ENCODE measurements at places on chromosomes 12 and 14.
A peak's percentile ranks its signal among the peaks of the same experiment; 100 is the strongest.

DNA sequence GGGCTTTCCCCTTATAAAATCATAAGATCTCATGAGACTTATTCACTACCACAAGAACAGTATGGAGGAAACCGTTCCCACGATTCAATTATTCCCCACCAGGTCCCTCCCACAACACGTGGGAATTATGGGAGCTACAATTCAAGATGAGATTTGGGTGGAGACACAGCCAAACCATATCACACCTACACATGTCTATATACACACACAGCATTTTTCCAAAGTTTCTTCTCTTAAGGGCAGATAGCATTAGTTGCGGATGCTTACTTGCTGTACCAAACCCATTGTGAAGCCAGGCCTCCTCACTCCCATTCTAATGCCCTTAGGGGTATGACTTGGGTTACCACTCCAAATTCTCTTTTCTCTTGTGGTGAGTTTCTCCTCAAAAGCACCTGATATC lies 104.1 kb upstream of the RAP1B start:
- DNase-seq, result no peak

- DNase-seq, result no peak
Measured at GRCh38 chr12:16027002-16027401, 115.9 kb downstream of the DERA start.

DNA sequence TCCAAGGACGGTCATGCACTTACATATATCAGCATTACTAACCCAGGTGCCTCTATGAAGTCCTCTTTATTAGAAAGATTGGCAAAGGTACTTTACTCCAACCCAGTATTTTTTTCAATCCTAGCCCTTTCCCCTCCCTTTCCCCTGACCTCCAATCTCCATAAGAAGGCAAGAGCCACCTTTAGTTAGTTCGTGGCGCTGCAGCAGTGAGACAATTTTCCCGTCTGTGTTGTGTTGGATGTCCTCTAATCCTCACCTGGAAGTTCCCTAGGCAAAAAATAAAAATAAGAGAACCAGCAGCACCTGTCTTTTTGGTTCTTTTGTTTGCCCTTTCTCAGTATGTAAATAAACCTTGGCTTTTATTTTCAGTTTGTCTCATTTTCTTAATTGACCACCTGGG lies 439.6 kb upstream of the LRFN5 start:
- DNase-seq, result no peak

- peak; percentile 63 for DNase-seq
Measured at GRCh38 chr12:57461276-57461916, 1.8 kb downstream of the GLI1 start.

GRCh38 chr14:75440733-75441477 lies 13.1 kb downstream of the JDP2 start:
- DNase-seq, result no peak

GRCh38 chr12:49019443-49020324 lies 1.1 kb upstream of the PRKAG1 start:
- DNase-seq, result peak; percentile 76

GRCh38 chr12:123073292-123073691 lies 77.6 kb downstream of the PITPNM2 start:
- DNase-seq, result no peak

Data from D341Med (cell line).